ENCODE measurements at places on chromosomes 1 and 21.

GRCh38 chr21:46154155-46154954 is 1.0 kb downstream of the FTCD start:
- DNase-seq = no peak

- DNase-seq = no peak
These were observed 249.4 kb downstream of the RPS6KC1 start for GRCh38 chr1:213300433-213300832.

GRCh38 chr1:230218667-230219066 is 151.6 kb downstream of the GALNT2 start:
- DNase-seq = no peak

GRCh38 chr1:75136195-75136815 is 2.1 kb downstream of the LHX8 start:
- DNase-seq = no peak

- DNase-seq = no peak
These were observed 70.1 kb downstream of the SSBP3 start for GRCh38 chr1:54336116-54336515.

DNA sequence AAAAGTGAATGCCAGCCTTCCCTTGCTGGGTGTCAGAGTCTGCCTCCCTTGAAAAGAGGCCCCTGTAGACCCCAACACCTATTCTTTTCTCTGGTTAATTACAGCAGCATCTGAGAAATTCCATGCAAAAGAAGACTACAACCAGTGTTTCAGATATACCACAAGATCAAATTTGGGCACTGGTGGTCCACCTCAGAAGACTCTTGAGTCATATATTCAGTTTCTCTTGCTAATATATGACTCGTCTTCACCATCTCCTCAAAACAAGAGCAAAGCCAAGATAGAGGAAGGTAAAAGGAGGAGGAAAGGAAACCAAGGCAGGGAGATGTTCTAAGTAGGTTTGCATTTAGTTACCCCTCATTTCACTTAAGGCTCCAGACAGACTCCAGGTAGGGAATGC is 259.9 kb downstream of the ZNF648 start:
- DNase-seq = no peak

- DNase-seq = no peak
These were observed 62.3 kb upstream of the EDN2 start for GRCh38 chr1:41546833-41547135.

- DNase-seq = no peak
These were observed 71.7 kb upstream of the ANGPTL1 start for GRCh38 chr1:178942285-178943198.

DNA sequence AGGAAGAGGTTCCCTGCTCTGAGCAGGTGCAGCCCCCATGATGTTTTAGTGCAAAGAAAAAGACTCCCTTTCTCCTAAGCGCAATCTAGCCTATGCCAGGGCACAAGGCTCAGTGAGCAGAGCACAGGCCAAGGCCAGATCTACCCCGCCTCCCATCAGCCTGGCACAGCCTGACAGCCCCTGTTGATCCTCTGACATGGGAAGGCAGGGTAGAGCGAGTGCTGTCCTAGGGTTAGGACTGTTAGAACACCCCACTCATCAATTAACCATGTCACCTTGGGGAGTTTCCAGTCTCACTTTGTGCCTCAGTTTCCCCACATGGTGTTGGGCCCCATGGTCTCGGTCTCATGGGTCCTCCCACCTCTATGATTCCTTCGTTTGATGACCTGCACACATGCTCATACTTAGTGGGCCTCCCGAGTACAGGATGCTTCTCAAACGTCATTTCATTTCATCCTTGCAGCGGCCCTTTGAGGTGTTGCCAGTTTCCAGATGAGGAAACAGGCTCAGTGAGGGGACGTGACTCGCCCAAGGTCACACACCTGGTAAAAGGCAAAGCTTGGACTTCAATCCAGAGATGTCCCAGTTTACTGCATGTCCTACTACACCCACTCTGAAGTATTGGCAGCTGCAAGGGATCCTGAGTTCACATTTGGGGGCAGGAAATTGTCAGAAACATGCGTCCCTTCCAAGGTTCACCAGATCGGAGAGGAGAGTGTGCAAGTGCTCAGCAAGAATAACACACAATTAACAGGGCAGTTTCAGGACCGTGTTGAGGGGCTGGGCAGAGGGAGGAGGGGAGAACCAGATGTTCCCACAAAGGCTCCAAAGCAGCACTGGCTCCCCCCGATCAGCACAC is 213.3 kb downstream of the TRABD2B start:
- no peak for DNase-seq

DNA sequence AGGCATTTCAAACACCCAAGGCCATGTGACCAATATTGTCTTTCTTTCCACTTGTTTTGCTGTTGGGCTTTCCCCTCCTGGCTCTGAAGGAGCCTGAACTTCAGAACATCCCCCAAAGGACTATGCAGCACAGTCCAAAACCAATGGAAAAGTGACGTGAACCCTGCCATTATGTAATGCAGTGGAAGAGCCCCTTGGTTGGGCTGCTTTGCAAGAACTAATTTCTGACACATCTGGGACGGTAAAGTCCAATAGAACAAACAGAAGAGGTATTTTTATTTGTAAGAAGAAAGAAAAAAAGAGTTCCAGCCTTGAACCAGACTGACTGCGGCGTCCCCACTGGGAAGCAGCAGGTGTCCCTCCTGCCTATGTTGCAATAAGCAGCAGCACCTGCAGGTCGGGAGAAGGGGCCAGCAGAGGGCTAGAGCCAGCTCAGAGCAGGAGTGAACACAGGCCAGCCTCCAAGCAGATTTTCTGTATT is 116.7 kb downstream of the CDC7 start:
- DNase-seq = peak; percentile 21

GRCh38 chr1:201584471-201585092 is 45.7 kb downstream of the NAV1 start:
- DNase-seq = peak; percentile 80

- DNase-seq = no peak
These were observed 44.0 kb downstream of the RNF187 start for GRCh38 chr1:228530951-228531731.

DNA sequence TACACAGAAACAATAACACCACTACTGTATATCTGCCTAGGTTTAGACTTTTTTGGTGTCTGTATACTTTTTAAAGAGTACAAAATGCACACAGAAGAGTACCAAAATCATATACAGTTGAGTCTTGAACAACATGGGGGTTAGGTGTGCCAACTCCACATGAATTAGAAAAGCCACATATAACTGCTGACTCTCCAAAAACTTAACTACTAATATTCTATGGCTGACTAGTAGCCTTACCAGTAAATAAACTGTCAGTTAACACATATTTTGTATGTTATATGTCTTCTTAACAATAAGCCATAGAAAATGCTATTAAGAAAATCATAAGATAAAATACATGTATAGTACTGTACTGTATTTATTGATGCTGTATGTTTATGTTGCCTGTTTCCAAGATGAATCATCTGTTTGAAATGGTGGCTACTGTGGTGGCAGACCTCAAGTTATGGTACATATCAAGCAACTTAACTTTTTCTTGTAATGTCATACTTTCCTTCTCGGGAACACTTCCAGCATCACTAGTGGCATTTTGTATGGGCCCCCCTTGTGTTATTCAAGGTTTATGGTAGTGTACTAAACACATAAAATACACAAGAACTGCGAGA is 71.2 kb downstream of the LHX4 start:
- no peak for DNase-seq

- DNase-seq = no peak
These were observed 1.8 kb upstream of the CHML start for GRCh38 chr1:241641773-241642592.

DNA sequence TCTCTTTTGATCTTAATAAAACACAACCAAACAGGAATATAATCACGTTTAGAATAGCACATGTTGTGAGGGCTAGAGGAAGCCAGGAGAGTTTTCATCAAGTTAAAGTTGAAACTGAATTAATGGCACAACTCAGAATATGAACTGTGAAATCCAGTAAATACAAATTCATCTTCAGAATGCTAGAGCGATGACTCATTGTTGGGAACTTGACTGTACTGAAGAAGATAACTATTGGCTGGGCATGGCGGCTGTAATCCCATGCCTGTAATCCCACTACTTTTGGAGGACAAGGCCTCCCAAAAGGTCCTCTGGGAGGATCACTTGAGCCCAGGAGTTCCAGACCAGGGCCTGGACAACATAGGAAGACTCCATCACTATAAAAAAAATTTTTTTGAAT is 8.8 kb downstream of the SYF2 start:
- DNase-seq = no peak

GRCh38 chr1:112807999-112808398 is 92.9 kb upstream of the PPM1J start:
- DNase-seq = no peak

DNA sequence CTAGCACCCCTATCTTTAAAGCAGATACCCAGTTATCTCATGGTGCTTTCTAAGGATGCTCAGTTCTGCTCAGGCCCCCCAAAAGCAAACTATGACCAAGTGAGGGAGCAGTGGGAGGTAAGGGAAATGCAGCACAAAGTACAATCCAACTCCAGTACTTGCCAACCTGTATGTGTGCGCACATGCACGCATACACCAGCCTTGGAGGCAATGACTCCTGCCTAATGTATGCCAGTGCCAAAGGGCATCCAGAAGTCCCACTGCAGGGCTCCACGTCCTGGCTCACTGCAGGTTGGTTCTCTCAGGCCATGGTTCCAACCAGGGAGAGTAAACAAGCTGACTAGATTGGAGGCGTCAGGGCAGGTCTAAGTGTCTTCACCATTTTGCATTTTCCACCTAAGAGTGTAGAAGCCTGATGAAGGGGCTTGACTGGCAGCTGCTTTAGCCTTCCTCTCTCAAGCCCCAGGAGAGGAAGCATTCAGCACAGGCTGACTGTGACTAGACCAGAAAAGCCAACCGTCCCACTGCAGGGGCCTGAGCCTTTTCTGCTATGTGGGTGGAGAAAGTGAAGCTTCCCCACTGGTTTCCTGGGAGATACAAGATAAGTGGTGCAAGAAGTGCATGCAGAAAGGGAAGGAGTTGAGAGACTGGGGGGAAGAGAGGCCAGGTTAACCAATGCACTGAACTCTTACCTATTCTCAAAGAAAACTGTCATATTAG is 7.7 kb downstream of the AMIGO1 start:
- no peak for DNase-seq

DNA sequence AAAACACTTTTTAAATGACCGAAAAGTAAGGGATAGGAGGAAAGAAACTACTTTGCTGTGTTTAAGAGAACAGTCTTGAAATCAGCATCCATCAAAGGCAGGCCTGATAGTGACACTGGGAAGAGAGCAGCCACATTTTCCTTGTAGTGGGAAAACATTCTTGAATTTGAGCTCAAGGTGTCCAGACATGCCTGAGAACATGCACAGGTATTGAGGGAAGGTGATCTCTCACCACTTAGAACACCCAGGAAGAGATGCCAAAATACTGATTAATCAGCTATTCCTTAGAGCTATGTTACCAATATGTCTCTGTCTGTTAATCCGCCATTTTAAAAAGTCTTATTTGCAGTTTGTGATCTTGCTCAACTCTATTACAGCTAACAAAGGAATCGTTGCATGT is 25.9 kb downstream of the IL12RB2 start:
- DNase-seq = no peak

- DNase-seq = no peak
These were observed 28.6 kb upstream of the ZNF496 start for GRCh38 chr1:247360116-247360898.

DNA sequence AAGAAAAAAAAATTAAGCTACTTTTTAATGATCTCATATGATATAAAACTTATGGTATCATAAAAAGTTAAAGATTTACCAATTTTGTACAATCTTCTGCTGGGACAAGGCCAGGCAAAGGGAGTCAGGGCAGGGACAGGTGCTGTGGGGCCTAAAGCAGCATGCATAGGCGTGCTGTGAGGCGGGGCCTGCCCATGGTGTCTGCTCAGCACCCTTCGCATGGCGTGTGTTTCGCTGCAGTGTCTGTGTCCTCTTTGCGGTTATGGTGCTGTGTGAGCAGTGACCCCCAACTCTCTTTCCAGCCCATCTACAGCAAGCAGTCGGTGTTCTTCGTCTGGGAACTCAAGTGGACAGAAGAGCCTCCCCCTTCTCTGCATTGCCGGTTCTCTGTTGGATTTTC is 13.4 kb upstream of the PWP2 start:
- DNase-seq = no peak

GRCh38 chr1:38004284-38005108 is 818 bp downstream of the FHL3 start:
- DNase-seq = peak; percentile 41

GRCh38 chr1:22292011-22292788 is 149.3 kb upstream of the WNT4 start:
- no peak for DNase-seq

GRCh38 chr1:58699011-58699762 is 675 bp downstream of the MYSM1 start:
- peak; percentile 14 for DNase-seq

DNA sequence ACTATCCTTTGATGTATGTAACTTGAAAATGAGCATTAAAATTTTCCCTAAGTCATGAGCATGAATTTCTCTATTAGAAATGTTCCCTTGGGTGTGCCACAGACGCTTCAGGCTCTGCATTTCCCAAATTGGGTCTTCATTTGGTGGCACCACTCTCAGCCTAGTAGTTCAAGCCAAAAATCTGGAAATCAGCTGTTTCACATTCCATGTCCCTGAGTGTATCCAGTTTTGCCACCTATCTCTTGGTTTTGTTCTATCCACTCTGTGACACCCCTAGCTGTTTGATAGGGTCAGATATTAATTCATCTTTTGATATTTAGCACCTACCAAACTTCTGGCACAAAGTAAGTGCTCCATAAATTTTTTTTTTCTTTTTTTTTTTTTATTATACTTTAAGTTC is 89.5 kb upstream of the DPH5 start:
- no peak for DNase-seq

DNA sequence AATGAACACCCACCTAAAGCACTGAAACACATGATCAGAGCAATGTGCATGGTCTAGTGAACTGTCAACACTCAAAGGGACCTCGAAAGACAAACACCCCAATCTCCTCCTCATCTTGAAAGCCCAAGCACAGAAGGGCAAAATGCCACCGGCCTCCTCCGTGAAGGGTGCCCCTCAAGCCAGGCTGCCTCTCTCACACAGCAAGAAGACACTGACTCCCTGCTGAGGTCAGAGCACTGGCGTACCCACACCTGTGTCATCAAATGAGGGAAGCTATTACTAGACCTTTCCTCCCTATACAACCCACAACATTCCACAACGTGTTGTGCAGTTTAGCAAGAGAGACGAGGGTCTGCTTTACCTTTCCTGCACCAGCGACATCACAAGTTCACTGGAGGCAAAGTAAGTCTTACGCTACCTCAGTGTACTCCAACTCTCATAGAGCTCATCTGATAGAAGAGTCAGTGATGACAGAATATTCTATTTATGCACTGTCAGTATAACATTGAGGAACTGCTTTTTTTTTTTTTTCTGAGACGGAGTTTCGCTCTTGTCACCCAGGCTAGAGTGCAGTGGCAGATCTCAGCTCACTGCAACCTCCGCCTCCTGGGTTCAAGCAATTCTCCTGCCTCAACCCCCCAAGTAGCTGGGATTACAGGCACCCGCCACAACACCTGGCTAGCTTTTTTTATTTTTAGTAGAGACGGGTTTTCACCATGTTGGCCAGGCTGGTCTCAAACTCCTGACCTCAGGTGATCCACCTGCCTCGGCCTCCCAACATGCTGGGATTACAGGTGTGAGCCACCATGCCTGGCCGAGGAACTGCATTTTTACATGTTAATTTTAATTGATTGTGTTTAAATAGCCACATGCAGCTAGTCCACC is 3.3 kb downstream of the SH3BP5L start:
- DNase-seq = no peak

GRCh38 chr21:16821588-16821987 is 691.3 kb upstream of the CXADR start:
- DNase-seq = no peak

GRCh38 chr1:33269621-33270020 is 13.3 kb downstream of the ZNF362 start:
- DNase-seq = no peak

Data from cardiac muscle cell (in vitro differentiated cells and primary cell).